Stromal cell of bone marrow (primary cell): ENCODE measurements at places on chromosomes 11 and 22.

DNA sequence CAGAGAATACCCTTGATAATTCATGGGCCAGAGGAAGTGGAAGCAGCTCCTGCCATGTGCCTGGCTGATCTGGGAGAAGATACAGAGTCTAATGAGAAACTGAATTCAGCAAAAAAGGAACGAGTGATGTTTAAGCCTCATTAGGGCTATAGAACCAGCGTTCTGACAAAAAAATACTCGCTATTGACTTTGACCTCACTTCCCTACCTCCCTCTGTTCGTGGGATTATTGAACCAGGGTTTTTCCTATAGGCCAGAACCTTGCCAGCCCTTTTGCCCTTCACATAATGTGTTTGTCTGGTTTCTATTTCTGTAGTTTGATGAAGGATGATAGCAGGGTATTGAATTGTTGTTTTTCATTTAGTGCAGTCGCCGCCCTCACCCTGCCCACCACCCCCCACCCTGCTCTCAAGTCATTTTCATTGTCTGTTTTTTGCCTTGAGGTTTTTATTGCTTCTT lies 7.6 kb upstream of the RBFOX2 start:
- DNase-seq: no peak

DNA sequence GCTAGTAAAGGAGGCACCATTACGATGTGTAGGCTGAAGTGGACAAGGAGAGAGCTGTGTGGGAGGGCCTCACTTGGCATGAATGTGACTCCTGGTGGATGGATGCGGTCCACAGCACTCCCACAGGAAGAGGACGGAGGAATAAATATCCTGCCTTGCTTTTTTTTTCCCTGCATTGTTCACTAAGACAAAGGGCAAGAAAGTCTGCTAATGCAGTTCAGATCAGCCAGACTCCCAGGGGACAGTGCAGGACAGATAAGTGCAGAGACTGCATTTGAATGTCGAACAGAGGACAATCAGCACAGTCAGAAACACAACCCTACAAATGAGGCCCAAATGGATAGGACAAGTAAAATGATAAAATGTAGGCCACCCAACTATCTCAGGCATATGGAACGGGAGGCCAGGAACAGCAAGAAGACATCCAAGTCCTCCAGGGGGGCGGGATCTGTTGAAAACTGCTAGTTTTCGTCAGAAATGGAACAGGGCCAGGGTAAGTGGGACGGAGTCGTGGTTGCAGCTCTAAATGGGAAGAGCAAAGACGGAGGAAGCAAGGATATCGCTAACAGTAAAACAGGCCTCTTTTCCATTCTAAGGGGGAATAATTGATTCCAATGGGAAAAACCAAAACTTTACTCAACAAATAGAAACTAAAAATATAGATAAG lies 25.2 kb upstream of the OR8B8 start:
- DNase-seq: no peak

- no peak for DNase-seq
These were observed 29.3 kb upstream of the PRDM10 start for GRCh38 chr11:130031945-130032344.

DNA sequence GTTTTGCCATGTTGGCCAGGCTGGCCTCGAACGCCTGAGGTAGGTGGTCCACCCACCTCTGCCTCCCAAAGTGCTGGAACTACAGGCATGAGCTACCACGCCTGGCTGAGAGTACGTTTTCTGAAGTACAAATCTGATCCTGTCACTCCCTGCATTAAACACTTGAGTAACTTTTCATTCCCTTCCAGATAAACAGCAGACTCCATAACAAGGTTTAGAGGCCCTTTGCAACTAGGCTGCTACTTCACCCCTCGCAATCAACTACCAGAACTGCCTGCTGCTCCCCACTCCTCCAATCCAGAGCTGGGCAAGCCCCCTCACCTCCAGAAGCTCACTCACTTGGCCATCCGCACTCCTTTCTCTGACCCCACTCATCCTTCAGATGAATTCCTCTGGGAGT lies 1.5 kb downstream of the KCTD14 start:
- no peak for DNase-seq
